ENCODE measurements at places on chromosomes 6 and 20.
A peak's percentile ranks its signal among the peaks of the same experiment; 100 is the strongest.

GRCh38 chr6:169975286-169975685 is 223.9 kb downstream of the ERMARD start:
- no peak for DNase-seq

- peak; percentile 31 for DNase-seq
These were observed 25.3 kb upstream of the SLCO4A1 start for GRCh38 chr20:62616728-62617621.

- DNase-seq: no peak
These were observed 10.2 kb upstream of the FOXC1 start for GRCh38 chr6:1599469-1599868.

DNA sequence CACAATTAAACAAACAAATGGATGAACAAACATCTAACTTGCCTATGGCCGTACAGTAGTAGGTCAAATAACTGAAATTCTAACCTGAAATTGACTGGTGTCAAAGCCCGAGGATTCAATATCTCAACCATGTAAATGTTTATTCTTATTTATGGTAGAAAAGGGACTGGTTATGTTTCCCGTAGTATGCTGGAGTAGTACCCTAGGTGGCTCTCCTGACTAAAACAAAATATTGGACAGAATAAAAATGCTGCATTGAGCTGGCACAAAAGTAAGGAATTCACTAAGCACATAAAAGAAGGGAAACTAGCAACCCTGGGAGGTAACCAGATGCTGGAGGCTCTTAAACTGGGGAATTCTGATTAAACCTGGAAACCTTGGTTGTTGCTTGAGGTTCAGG is 117.1 kb upstream of the PREP start:
- DNase-seq: no peak

DNA sequence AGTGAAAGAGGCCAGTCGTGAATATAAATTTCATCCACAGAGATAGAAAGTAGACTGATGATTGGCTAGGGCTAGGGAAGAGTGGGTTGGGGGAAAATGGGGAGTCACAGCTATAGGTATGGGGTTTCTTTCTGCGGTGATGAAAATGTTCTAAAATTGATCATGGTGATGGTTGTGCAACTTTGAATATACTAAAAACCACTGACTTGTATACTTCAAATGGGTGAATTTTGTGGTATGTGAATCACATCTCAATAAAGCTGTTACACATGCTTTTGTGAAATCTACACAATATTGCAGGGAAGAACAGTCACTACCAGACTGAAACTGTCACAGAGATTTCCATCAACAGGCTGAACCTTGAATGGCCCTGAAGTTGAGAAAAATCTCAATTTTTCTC is 61.5 kb downstream of the LYRM4 start:
- no peak for DNase-seq

GRCh38 chr6:154352898-154353585 is 3.6 kb downstream of the IPCEF1 start:
- no peak for DNase-seq

GRCh38 chr6:168709991-168710390 is 269.0 kb downstream of the SMOC2 start:
- no peak for DNase-seq
